ENCODE measurements at places on chromosomes 1 and 21.
A peak's percentile ranks its signal among the peaks of the same experiment; 100 is the strongest.

GRCh38 chr1:165635823-165636222 is 4.8 kb downstream of the MGST3 start:
- DNase-seq = no peak

GRCh38 chr1:40034869-40035268 is 5.7 kb upstream of the CAP1 start:
- no peak for DNase-seq

DNA sequence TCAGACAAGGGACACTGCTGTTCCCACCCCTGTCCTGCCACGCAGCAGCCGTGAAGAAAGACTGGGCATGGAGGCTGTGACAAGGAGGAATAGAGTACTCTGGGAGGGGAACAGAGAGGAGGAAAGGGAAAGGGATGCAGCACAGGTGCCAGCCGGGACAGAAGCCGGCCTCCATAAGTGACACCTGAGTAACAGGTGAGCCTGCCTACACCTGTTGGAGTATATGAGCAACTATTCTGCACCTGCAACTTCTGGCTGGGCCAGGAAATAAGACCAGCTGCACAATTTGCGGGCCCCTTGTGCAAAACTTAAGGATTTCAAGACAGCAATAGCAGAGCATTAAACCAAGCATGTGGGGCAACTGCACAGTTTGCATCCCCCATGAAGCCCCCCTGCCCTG is 72.5 kb upstream of the GOLT1A start:
- no peak for DNase-seq

DNA sequence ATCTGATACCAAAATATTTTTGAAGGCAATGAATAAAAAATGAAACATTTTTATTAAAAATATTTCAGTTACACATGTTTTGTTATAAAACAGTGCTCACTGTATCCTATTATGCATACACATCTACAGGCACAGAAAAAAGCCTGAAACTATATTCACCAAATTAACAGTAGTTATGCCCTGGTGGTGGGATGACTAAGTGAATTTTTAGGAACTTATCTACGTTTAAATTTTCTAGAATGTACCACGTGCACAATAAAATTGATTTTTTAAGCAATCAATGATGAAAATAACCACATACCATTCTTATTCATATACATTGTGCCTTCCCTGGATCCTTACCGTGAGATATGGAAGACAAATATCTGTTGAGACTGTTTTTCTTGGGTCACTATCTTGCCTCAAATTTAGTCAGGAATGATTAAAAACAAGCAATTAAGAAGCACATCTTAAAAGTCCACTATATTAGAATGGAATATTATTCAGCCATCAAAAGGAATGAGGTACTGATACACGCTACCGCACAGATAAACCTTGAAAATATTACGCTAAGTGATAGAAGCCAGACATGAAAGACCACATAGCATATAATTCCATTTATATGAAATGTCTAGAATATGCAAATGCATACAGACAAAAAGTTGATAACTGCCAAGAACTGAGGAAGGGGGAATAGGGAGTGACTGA is 17.4 kb downstream of the TP53BP2 start:
- DNase-seq = no peak

DNA sequence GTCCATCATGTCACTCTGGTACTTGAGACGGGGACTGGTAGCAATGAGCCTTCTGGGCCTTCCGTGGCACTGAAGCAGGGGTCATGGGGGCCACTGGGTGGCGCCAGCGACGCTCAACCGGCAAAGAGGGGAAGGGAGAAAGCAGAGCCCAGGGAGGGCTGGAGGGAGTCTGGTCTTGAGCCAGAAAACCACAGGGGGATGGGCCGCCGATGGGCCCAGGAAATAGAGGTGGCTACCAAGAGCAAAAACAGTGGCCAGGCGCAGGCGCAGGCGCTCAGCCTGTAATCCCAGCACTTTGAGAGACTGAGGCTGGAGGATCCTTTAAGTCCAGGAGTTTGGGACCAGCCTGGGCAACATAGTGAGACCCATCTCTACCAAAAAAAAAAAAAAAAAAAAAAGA is 21.8 kb downstream of the EXOC8 start:
- DNase-seq = no peak

- DNase-seq = no peak
Measured at GRCh38 chr1:56397409-56397808, 182.0 kb downstream of the PLPP3 start.

GRCh38 chr1:44223187-44223610 is 9.9 kb downstream of the DMAP1 start:
- no peak for DNase-seq

GRCh38 chr1:74534241-74534640 is 21.8 kb upstream of the LRRC53 start:
- peak; percentile 5 for DNase-seq

DNA sequence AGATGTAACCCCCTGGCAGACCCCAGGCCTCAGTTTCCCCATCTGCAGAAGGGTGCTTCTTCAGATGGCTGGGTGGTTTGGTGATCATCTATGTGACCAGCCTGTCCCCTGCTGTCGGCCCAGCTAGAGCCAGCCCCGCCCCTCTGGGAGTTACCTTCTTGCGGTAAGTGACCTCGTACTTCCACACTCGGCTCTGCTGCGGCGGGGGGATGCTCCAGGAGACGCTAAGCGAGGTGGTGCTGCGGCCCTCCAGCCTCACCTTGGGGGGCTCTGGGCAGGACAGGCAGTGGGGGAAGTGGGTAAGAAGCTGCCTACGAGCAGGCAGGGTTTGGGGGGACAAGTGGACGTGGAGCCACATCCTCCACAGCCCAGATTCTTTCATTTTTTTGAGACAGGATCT is 20.4 kb downstream of the EPHA2 start:
- no peak for DNase-seq

GRCh38 chr21:45748593-45748992 is 105.1 kb downstream of the PCBP3 start:
- DNase-seq = no peak

DNA sequence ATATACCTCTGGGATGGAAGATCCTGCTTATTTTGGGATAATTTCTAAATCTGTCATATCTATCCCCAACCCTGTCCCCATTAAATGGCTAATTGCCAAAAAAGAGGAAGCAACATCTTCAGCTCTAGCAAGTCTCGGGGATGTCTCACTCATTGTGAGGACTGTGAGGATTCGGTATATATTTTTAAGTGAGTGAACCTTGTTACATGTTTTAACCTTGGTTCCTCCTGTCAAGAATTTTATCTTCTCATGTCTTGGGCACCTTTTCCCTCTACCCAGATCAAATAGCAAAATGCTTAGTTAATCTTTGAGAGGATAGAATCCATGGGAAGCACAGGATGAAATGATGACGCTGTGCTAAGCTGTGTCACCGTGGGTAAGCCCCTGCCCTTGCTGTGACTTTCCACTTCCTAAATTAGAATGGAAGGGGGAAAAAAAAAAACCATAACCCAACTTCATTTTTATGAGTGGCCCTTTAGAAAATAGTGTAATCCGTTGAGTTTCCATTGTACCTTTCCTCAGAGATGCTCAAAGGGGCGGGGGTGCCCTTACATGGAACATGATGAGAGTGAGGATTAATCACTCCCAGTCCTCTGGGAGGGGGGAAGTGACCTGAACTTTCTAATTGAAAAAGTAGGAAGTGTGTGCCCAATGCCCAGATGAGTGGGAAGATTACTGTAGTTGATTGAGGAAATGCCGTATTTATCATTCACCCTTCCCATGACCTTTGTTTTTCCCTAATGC is 7.6 kb downstream of the ATP1A1 start:
- DNase-seq = no peak

- no peak for DNase-seq
Measured at GRCh38 chr1:1202831-1203560, 3.4 kb downstream of the TNFRSF18 start.

GRCh38 chr1:61089741-61090140 is 7.4 kb downstream of the NFIA start:
- no peak for DNase-seq

DNA sequence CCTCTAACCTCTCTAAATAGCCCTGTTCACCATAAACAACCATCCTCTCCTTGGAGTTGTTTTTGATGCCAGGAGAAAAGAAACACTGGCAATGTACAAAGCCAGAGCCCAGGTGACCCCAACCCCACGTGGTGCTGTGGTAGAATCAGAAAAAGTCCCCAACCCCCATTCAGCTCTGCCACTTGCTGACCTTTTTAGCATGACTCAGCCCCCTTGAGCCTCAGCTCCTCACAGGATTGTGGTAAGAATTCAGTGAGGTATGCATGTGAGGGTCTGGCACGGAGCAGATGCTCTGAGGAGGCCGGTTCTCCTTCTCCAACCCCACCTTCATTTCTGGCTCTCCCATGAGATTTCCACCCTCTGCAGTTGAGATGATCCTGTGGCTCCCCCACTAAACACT is 11.1 kb upstream of the CHI3L1 start:
- DNase-seq = peak; percentile 63

- peak; percentile 85 for DNase-seq
Measured at GRCh38 chr1:222589462-222590302, at the start of gene TAF1A. Gene TAF1A, minus strand, starts transcription at chr1:222589933.

- peak; percentile 70 for DNase-seq
Measured at GRCh38 chr1:41783189-41783639, 135.5 kb downstream of the HIVEP3 start.

DNA sequence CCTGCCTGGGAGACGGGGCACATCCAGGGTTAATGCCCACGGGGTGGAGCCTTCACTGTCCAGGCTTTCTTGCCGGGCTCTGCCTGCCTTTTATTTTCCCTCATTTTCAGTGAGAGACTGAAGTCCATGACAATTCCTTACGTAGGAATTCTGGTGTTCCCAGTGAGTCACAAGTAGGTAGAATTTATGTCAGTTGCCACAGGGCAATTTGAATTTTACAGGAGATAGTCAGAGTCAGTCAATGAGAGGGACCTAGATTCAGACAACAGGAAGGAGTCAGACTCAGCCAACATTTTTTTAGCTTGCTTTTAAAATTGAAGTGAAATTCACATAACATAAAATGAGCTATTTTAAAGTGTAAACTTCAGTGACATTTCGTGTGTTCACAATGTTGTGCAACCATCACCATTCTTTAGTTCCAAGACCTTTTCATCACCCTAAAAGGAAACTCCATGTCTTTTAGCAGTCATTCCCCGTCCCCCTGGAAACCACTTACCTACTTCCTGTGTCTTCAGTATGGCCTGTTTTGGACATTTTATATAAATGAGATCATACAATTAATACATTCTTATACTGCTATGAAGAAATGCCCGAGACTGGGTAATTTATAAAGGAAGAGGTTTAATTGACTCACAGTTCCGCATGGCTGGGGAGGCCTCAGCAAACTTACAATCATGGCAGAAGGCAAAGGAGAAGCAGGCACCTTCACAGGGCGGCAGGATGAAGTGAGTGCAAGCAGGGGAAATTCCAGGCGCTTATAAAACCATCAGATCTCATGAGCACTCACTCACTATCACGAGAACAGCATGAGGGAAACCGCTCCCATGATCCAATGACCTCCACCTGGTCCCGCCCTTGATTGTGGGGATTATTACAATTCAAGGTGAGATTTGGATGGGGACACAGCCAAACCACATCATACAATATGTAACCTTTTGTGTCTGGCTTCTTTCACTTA is 14.6 kb downstream of the AJAP1 start:
- DNase-seq = no peak

GRCh38 chr1:28078262-28078661 is 10.1 kb downstream of the EYA3 start:
- no peak for DNase-seq

DNA sequence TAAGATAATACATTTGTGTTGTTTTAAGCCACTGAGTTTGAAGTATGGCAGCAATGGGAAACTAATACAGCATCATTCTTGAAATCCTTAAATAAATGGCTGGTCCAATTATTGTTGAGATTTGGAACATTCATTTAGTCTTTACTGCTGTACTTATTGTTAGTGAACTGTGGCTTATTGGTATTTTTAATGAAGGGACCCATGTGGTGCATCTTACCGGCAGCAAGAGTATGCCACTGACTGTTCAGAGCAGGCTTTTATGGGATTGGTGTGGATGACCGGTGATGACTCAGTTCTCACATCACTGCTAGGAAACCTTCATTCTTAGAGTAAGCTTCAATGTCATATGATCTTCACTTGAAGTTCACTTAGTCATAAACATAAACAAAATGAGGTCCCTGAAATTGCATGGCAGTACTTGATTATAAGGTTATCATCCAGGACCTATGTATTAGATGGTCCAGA is 31.5 kb downstream of the PRKAA2 start:
- peak; percentile 63 for DNase-seq

GRCh38 chr1:20443703-20444586 is 42.1 kb downstream of the CAMK2N1 start:
- DNase-seq = no peak

- no peak for DNase-seq
Measured at GRCh38 chr1:114334297-114334696, 176.7 kb downstream of the TRIM33 start.

GRCh38 chr1:19923953-19924346 is 533 bp upstream of the PLA2G2E start:
- no peak for DNase-seq

DNA sequence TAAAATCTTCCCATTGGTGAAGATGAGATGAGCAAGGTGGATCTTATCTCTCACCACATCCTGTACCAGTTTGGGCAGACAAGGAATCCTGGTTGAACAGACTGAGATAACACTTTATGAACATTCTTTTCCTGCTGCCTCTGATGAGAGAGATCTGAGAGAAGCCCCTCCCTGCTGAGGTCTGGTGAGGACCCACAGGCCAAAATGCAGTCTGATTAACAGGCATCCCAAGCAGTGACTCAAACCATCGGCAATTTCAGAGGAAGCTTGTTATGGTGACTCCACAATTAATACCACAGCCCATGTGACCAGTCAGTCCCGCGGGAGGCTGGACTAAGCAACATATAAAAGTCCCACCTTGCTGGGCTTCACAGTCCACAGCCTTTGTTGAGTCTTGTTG is at the start of gene PRR9:
TSS of gene PRR9 (plus strand) at position 373 of the 400 bp plus-strand sequence. CDS start 561 bp downstream, outside the sequence.
- DNase-seq = no peak

- DNase-seq = no peak
Measured at GRCh38 chr21:42650441-42651421, 2.7 kb upstream of the PDE9A start.

- no peak for DNase-seq
Measured at GRCh38 chr21:29406385-29406784, 107.7 kb downstream of the BACH1 start.

DNA sequence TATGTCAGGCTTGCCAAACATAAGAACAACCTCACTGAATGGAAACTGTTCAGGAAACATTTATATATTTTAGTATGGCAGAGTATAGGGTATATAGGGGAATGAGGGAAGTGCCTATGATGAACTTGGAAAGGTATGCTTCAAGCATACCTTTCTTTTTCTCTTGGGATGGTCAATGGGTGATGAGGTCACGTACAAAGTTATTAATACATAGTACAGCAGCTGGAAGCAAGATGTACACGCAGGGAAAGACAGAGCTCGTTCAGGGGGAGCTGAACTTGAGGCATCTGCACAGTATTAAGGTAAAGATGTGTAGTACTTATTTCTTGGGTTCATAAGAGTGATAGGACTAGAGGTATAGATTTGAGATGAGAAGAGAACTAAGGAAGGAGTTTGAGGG is 61.5 kb downstream of the ABCD3 start:
- no peak for DNase-seq

DNA sequence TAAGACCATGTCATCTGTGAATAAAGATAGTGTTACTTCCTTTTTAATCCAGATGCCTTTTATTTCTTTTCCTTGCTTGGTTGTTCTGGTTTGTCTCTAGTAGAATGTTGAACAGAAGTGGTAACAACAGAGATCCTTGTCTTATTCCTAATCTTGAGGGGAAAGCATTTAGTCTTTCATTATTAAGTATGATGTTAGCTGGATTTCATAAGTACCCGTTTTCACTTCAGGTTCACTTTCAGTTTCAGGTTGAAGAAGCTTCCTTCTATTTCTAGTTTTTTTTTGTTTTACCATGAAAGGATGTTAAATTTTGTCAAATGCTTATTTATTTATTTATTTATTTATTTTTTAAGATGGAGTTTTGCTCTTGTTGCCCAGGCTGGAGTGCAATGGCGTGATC is 22.3 kb upstream of the AGPAT3 start:
- DNase-seq = no peak
